GM23338 (cell line): ENCODE measurements at places on chromosomes 7 and 10. TPM values are rescaled to one million over a fixed set of nuclear protein-coding genes. Genes with fewer than 3 reads are reported as not detected.

GRCh38 chr10:5546891-5547680 lies 22.3 kb downstream of the CALML3 start:
- no peak for DNase-seq

DNA sequence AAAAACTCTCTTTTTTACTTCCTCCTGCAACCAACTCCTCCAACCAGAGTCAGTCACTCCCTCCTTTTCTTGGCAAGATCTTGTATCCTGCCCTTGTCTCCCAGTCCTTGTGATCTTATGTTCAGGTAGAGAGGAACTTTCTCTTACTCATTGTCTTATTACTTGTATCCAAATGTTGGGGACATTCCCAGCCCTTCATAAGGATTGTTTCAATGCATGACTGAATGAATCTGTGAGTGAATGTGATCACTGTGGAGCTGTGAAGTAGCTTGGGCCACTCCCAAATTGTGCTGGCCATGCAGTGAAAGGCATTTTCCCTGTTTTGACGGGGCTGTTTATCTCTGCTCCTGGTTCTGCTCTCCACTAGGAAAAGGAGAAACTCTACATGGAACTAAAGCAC lies 93.7 kb downstream of the CFAP58 start:
- no peak for DNase-seq

DNA sequence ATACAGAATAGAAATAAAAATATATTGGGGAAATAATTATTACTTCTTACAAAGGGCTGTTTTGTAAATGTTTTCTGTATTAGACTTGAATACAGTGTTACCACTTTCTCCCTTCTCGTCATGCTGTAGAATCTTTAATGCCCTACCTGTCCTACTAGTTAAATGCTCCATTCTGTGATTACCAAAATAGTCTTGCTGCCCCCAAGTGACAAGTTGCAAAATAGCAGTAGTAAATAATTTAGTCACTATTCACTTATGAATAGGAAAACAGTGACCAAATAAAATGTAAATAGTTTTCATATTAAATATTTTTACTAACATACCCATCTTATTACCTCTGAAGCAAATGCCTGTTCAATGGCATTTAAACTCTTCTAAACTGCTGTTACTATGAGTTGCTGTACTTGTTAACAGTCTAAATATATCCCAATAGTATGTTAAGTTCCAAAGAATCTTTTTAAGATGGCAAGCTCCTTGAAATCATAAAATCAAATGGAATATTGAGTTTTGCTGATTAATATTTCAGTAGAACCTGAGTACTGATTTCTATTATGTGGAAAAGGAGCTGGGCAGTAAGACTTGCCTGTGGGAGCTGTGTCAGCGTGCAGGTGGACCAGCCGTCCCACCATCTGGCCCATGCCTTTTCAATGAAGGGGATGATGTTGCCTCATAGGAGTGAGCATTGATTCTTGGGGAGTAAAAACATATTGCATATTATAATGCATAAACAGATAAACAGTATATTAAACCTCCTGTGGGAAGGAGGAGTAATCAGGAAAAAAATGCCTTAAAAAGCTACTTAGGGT lies 18.1 kb upstream of the OIT3 start:
- peak; percentile 70 for DNase-seq

DNA sequence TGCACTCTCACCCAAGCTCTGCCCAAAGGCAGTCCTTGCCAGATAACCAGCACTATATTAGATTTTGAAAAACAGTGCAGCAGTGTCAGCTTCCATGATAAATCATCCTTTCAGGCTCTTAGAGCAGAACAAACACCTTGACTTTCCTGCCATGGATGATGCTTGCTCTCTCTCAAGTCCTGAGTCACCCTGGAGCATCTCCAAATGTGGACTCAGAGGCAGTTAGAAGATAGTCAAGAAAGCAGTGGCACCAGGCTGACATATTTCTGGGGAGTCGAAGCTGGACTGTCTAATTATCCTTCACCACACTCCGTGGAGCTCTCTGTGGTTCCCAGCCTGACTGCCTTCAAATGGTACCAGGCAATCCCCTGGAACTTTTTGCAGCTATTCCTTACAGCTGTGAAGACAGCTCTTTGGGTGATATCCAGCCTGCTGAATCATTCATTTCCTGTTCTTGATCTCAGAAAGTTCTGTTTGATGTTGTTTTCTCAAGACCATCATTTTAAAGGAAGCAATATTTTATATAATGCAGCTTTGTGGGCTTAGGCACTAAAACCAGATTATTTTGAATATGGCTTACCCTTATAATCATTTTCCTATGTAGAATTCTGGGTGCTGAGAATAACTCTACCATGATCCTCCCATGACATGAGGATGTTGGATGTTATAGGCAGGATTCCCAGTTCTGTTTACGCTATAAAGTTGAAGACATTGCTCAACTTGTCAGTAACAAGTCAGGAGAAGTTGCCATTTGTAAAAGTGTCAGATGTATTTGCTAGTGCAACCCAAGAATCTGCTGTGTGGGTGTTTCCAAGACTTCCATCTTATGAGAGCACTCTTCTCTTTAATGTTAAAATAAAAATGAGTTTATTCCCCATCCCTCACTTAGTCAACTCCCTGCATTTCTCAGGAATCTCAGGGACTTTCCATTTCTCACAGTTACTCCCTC lies 233.8 kb downstream of the C7orf25 start:
- no peak for DNase-seq

DNA sequence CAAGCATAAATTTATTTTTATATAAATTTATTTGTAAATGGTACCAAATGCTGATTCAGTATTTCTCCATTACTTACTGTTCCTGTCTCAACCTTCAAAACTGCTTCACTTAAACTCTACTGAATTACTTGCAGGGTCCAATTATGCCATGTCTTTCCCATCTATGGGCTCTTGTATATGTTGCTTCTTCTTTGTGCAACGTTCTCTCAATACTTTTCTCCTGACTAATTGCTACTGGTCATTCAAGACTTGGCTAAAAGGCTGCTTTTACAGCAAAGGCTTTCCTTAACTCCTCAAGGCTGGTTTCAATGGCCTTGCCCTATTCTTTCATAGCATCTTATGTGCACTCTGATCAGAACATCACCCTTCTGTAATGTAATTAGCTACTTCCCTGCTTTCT lies 67.9 kb downstream of the RNLS start:
- no peak for DNase-seq

- DNase-seq = no peak
Observed at GRCh38 chr10:66941491-66941890, 15.7 kb downstream of the LRRTM3 start.

RTKN2 gene
- 11.7 and 15.3 TPM in 2 replicates for polyA plus RNA-seq

ASAH2B gene
- polyA plus RNA-seq = 4.4 and 6.9 TPM in 2 replicates

CHPF2 gene
- 4.8 and 5.4 TPM in 2 replicates for polyA plus RNA-seq

TRIL gene
- 0.95 and 1.2 TPM in 2 replicates for polyA plus RNA-seq
